Aorta (tissue), 5 donors: ENCODE measurements at places on chromosomes 6 and 20.

DNA sequence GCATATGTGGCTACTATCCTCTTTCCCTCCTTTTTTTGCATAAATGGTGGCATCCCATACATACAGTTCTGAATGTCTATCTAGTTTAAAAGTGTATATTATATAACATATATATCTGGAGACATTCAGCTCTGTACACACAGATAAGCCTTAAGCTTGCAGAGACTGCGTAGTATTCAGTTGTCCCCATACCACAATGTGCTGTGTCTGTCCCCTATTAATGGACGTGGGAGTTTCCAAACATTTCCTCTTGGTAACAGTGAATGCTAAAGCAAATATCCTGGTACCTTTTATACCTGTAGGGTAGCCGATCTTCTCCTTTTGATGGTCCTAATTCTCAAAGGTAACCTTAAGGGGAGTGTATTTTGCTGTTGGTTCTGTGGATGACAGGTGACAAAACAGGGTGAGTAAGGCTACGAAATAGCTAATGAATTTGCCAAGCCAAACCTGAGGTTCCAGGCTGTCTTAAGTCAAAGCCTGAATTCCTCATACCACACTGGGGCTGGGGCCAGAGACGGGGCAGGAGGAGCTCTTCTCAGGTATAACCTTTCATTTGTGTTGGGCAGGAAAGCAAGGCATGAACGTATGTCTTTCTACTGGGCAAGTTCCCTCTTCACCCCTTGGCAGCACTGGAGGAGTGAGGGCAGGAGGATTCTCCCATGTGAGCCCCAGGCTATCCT lies 7.8 kb upstream of the C2 start:
- DNase-seq: no peak

GRCh38 chr20:46990596-46991104 lies 96.0 kb downstream of the EYA2 start:
- DNase-seq: no peak

DNA sequence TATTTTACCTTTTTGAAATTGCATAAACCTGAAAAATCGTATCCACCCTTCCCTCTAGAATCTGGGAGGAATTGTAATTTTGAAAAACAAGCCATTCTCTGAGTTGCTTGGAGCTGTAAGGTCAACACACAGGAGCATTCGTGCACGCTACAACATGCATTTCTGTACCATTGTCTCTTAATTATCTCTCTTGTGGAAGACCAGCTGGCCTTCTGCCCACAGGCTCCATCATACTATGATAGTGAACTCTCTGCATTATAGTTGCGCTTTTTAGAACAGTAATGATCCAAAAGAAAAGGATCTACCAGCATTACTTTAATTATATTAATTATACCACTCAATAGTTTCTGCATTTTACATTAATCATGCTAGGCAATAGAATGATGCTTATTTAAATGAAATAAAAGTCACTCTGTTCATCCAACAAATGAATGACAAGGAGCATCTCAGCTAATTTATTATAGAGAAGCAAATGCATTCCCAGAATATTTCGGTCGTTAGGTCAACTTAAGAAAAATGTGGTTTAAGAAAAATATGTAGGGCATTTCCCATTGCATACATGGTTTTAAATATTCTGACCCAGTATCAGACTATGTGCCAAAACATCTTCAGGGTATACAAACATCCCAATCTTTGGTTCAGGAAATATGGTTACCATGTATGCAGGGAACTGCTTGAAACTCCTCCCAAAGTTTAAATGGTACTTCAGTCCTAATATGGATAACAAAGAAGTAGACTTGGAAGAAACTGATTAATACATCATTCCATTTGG lies 263.5 kb downstream of the TFAP2A start:
- no peak for DNase-seq

DNA sequence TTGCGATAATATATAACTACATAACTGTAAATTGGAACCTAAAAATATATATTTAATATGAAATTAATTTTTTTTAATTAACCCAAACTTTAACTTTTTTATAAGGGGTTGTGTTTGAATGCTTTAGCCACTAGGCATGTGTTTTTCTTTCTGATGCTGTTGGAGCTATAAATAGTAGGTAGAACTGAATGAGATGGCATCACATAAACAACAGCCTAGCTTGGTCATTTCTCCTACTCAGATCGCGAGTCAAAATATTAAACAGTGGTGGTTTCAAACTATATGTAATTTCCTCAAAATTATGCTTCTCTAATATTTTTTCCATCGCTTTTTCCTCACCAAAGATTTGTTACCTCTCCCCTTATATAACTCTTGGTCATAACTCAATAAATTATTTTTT lies 243.2 kb downstream of the ARID1B start:
- DNase-seq: no peak

- DNase-seq: peak; percentile 77
These were observed 11.8 kb downstream of the CPNE5 start for GRCh38 chr6:36827261-36828079.

DNA sequence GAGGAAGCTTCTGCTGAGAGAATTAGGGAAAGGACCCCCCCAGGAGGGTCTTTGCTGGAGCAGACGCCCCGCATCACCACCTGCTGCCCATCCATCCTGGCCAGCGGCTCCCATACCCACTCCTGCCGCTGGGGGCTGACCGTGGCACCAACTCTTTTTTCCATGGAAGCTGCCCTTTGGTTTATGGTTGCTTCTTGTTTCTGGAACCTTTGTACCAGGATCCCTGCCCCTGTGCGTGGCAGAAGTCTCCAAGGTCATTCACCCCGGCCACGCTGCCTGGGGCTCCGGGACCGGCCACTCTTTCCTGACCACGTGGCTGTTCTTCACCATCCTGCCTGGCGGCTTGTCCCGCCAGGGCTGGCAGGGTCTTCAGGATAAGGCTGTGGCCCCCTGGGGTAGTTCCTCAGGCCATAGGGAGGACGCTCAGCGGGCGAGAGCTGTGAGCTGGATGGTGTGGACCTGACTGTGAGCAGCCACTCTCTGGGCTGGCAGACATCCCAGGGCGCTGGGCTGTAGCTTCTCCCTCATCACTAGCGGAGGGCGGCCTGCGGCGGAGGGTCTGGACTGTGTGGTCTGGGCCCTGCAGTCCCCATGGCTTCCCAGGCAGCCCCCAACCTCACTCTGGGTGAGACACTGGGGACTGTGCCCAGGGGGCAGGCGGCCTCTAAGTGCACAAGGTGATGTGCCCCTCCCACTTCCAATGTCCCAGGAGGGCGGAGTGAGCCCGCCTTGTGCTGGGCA lies 22.8 kb upstream of the RBBP8NL start:
- DNase-seq: no peak

DNA sequence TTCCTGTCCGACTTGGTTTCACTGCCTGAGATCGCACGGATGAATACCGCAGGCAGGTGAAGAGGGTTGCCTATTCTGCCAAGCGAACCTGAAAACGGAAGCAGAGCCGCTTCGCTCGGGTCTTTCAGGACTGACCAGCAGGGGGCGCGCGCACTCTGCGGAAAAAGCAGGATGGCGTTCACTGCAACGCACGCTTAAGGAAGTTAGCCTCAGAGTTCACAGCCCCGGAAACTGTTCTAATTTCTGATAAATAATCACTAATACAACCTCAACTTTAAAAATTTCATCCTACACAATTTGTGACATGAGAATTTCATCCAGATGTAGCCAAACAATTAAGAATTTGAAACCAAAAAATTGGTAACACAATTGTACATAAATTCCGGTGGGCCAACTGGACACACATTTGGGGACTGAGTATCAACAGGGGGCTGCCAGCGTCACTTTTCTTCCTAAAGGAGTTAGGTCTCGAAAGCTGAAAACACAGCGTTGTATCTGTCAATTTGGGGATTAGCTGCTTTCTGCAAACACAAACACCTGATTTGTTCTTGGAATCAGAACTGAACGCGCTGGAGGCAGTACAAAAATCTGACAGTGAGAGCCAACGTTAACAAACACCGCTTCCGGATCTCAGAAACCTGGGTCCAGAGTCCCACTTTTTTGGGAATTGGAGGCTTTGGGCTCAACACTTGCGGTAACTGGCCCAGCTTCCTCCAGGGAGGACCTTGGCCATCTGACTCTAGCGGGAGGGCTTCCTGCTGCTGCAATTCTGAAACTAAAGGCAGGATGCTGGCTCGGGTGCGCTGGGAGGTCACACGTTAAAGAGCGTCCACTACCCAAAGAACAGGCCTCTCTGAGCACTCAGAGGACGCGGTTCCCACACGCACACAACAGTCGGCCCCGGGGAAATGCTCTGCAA lies 8.8 kb downstream of the PXDC1 start:
- DNase-seq: peak; percentile 89

GRCh38 chr6:25697537-25698340 lies 45.7 kb downstream of the SCGN start:
- no peak for DNase-seq

- no peak for DNase-seq
These were observed 46.0 kb downstream of the AFDN start for GRCh38 chr6:167872538-167873210.

GRCh38 chr6:7414811-7415210 lies 25.2 kb downstream of the RIOK1 start:
- no peak for DNase-seq

- DNase-seq: no peak
These were observed 1.8 kb downstream of the SSR1 start for GRCh38 chr6:7311176-7311575.

GRCh38 chr6:41366150-41366549 lies 30.7 kb downstream of the NCR2 start:
- no peak for DNase-seq

DNA sequence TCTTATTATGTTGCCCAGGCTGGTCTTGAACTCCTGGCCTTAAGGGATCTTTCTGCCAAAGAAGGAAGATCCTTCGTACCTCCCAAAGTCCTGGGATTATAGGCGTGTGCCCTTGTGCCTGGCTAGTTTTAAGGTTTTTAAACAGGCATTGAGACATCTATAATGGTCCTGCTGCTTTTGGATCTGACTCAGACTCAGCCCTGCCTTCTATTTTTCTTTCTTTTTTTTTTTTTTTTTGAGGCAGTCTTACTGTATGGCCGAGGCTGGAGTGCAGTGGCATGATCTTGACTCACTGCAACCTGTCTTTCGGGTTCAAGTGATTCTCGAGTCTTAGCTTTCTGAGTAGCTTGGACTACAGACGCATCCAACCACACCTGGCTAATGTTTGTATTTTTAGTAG lies 73.7 kb downstream of the PHF20 start:
- no peak for DNase-seq

DNA sequence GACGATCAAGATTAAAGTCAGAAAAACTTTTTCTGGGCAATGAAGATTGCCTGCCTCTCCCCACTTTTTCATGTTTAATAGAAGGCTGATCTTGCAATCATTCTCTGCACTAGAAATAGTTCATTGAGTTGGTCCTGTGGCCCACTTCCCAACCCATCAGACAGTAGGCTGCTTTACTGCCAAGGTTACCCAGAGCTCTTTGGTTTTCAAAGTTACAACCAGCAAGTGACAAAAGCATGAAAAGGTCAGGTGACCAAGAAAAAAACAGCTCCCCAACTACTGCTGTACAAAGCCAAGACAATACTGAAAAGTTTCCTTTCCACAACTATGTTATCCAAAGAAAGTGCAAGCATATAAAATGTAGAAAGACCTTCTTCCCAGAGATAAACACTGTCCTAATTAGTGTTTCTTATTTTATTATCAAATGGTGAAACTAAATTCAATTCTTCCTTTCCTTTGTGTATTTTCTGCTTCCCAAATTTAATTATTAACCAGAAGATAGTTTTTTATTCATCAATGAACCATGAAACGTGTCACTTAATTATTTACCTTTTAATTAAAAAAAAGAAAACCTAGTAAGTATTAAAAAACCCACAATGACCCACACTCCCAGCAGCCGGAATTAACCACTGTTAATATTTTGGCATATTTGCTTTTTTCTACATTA lies 16.6 kb downstream of the DNAAF9 start:
- no peak for DNase-seq

GRCh38 chr6:110098511-110099116 lies 80.9 kb downstream of the WASF1 start:
- no peak for DNase-seq

DNA sequence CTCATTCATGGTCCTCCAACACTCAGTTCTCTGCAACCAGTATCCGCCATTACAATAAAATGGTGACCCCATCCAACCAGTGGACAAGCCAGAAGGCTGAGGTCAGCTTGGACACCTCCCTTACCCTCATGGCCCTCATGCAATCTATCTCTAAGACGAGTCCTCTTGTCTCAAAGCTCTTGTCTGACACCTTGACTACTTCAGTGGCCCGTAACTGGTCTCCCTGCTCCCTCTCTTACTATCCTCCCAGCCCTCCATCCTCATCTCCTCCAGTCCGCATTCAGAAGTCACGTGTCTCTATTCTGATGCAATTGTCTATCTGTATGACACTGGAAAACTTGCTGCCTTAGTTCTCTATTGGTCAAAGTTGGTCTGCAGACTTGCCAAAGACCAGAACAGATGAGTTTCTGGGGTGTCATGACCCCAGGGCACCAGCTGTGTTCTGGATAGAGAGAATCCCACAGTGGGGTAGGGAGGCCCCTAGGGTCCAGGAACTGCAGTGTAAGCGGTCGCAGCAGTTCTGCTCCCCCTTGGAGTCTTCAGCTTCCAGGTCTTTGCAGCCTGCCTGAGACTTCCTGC lies 59.6 kb upstream of the RNF24 start:
- no peak for DNase-seq

DNA sequence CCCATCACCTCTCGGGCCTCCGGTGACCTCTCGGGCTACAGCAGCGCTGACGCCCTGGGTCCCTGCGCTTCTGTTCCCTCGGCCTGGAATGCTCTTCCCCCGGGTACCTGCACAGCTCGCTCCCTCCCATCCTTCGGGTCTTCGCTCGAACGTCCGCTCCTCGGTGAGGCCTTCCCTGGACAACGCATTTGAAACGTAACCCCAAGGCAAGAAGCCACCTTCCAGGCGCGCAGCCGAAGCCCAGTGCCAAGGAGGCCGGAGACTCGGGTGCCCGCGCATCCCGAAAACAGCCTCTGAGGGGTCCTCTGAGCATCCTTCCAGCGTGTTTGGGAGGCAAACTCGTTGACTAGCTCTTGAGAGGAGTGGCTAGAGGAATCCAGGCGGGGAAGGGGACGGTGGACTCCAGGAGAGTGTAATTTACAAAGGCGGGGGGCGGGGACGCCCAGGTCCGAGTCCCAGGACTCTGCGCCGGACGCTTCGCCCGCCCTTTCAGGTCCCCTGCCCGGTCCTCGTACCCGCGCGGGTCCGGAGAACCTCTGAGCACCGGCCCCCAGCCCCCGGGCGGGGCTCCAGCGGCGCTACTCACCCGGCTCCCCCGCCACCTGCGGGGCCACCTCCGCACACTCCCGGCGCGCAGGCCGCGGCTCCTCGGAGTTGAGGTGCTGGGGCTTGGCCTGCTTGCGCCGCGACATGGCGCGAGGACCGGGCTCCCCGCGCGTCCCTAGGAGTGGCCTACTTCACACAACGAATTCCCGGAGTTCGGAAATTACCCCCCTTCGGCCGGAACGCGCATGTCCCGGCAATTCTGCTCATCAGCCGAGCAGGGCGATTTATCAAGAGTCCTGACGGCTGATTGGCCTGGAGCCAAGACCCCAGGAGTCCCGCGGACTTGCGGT lies 86.8 kb downstream of the ZFP64 start:
- DNase-seq: no peak

- no peak for DNase-seq
These were observed 226.1 kb downstream of the QKI start for GRCh38 chr6:163640641-163641040.

DNA sequence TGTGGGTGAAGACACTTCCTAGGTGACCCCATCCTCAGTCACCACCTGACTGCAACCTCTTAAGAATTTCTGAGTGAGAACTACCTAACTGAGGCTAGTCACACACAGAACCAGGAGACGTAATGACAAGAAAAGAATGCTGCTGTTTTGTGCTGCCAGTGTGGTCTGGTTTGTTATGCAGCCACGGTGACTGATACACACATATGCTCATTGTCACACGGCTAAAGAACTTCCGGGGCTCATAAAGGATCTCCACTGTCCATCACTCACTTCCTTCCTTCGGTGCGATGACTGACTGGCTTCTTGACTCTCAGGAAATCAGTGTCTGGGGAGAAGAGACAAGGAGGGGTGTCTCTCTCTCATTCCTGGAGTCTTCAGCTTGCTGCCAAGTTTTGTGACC lies 88.0 kb downstream of the SLC24A3 start:
- DNase-seq: no peak
